Activated T-cell treated with anti-CD3 and anti-CD28 coated beads, Interleukin-2, amount 50 U/mL, for 48 hours (primary cell): ENCODE measurements at places on chromosomes 11 and 22.

DNA sequence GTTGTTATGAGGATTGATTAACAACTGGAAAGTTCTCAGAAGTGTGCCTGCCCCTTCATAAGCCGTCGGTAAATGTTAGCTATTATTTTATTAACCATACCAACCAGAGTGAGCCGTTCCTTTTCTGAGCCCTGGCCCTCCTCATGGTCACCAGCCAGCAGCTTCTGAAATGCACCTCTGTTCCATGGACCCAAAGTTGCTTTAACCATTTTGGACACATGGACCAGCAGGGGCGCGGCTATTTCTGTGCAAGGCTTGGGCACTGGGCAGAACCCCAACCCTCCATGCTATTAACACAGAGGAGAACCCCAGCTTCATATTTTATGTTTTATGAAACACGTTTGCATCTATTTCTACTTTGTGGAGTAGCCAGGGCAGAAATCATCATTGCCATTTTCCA is 18.6 kb upstream of the SCGB1A1 start:
- no peak for DNase-seq

DNA sequence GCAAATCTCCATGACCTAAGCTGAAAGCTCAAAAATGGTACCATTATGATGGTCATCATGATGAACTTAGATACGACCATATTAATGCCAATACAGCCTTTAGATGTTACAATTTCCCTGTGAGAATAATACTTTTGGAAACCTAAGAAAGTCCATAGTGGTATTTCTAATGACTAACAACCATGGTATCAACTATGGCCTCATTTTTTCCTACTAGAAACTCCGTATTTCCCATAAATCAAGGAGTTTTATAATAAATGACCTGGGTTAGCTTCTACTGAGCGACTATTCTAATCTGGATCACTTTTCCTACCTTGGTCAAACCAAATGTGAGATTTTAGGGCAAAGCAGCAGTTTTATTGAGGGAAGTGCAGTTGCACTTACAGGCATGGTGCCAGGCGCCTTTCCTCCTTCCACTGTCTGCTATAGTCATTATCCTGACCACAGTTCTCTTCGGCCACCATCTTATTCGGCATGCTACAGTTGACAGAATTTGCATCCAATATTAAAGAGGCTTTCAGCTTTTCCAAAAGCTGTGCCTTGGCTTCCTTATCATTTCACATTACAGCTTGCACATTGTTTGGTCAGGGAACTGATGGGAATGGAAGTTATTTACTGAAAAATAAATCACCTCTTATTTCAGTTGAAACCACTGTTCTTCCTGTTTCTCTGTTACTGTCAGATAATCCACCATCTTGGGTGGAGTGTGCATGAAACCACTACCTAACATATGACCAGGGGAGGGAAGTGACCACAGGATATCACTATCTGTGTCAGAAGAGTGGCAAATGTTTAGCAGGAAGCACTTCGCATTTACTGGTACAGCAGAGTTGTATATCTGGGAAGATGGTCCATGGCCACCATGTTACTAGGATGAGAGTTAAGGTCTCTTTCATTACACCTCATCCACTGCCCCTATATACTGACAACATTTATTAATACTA is 74.5 kb upstream of the PICALM start:
- DNase-seq = no peak

DNA sequence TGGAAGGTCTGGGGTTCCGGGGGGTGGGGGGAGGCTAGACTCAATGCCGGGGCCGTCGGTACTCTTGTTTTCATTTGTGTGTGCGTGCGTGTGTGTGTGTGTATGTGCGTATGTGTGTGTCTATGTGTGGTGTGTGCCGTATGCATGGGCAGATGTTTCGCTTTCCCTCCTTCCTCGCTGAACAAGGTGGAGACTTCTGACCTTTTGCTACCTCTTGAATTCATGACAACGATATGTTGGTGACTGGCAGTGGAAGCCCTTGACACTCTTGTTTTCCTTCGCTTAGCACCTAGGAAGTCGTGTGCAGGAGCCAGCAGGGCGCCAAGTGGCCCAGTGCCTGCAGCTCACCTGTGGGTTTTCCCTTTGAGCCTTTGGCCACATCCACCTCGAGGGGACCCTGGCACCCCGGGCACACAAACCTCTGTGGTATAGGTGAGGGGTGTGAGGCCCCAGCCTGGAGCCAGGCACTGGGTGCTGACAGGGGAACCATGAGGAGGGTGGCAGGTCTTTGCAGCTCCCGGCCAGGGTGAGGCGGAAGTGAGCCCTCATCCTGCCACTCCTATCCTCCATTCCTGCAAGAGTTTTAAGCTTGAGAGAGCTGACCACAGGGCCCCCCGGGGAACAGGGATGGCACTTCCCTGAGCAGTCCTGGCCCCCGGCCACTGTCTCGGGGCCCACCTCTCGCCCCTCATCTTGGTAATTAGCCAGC is 19.3 kb upstream of the TMEM191C start:
- peak; percentile 28 for DNase-seq

GRCh38 chr22:23397008-23397612 is 183.0 kb downstream of the IGLL1 start:
- DNase-seq = no peak

- DNase-seq = no peak
These were observed 14.2 kb upstream of the APOL6 start for GRCh38 chr22:35634015-35634414.

DNA sequence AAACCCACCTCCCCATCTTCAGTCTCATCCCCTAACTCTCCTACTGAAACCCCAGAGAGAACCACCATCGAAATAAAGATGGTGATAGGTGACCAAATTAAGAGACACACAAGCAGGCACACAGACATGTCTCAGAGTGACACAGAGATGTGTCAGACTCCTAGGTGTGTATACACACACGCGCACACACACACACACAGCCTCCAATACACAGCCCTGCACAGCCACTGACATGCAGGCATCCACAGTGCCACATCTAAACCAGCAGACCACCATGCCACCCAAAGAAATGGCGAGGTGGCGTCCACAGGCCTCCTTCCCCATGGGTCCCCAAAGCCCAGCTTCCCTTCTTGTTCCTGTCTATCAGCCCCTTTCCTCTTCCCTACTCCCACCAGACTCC is 27.4 kb downstream of the NRXN2 start:
- DNase-seq = no peak

DNA sequence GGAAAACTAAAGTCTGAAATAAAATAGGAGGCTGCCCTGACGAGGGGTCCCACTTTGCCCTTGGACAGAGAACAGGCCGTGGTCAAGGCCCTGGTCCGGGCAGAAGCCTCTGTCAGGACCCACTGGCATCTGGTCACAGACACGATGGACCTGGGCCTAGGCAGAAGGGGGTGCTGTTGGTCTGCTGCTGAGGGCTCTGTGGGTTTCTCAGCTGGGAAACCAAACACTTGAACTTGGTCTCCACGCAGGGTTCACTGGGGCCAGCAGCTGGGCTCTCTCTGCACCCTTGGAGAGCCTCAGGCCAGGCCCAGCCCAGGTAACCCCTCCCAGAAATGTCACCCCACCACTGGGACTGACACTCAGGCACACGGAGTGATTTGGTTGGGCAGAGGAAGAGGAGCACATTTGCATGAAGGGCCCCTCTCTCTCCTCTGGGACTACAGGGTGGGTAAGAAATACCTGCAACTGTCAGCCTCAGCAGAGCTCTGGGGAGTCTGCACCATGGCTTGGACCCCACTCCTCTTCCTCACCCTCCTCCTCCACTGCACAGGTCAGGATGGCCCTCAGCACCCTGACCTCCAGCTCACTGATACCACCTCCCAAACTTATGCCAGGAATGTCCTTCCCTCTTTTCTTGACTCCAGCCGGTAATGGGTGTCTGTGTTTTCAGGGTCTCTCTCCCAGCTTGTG is 48.1 kb upstream of the TOP3B start:
- DNase-seq = no peak

- no peak for DNase-seq
These were observed 58.3 kb upstream of the SORL1 start for GRCh38 chr11:121393855-121394254.

- DNase-seq = no peak
These were observed 50.3 kb downstream of the CDKN1C start for GRCh38 chr11:2835296-2835695.

GRCh38 chr11:2577991-2578928 is 121.5 kb downstream of the KCNQ1OT1 start:
- DNase-seq = no peak

GRCh38 chr22:27251563-27251962 is 550.0 kb downstream of the MN1 start:
- no peak for DNase-seq

DNA sequence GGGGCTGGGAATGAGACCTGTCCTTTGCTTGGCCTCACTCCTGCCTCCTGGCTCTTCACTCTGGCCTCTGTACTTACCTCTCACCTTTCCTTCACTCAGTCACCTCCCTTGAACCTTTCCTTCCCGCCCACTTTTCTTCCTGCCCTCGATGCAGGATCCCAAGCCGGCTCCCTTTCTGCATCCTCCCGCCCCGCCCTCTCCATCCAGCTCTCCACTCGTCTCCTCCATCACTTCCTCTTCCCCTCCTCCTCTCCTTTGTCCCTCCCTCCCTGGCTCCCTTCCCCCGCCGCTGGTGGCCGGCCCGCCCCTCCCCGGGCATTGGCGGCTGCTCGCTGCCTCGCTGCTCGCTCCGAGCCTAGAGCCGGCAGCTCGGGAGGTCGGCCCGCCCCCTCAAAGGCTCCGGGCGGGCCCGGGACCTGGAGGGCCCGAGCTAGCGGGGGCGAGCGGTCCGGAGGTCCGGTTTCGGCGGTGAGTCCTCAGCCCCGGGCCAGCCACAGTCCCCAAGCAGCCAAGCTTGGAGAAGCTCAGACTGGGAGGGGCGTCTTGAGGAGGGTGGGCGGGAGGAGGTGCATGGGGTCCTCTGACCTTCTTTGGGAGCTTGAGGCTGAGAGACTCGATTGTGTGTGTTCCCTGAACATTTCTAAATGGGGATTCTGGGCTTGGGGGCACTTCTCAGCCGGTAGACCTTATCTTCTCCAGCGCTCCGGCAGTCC is 13.8 kb downstream of the PHLDB1 start:
- DNase-seq = peak; percentile 54

DNA sequence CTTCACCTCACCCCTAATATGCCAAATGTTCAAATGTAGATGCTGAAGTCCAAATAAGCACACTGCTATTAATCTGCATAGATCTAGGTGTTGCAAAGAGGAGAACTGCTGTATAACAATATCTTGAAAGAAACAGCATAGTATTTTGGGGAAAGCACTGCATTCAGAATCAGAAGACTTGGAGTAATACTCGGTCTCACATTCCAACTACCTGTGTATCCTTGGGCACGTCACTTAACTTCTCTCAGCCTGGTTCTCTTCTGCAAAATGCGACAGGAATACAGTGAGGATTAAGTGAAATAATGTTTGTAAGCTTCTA is 332 bp upstream of the HMGXB4 start:
- DNase-seq = no peak

- DNase-seq = no peak
These were observed 608.9 kb downstream of the NTM start for GRCh38 chr11:131979364-131979763.

- DNase-seq = no peak
These were observed 78.9 kb downstream of the GRIK4 start for GRCh38 chr11:120590472-120590871.

- DNase-seq = no peak
These were observed 468.0 kb downstream of the OPCML start for GRCh38 chr11:133064152-133064877.

DNA sequence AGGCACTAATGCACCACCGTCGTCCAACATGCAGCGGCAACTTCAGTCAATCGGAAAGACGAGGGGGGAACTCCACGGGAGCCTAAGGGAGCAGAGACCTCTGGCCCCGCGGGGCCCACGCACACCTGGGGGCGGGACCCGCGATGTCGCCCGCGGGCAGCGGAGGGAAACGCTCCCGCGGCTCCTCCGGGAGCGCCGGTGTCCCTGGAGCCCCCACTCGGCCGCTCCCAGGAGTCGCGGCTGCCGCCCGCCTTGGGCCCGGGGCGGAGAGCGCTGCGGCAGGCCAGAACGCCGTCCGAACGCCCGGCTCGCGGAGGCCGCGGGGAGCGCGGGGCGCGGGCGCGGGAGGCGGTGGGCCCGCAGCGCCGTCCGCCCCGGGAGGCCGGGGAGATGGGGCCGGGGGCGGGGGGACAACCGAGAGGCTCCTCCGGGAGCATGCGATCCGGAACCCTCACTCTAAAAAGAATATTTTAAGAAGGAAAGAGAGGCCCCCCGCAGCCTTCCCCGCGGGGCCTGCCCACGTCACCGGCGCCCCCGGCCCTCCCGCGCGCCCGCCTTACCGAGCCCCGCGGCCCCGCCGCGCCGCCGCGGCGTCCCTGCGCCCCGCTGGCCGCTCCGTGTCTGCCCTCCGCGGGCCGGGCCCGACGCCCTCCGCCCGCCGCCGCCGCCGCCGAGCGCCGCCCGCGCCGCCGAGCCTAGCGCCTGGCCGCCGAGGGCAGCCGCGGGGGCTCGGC is 86.6 kb upstream of the ARHGAP32 start:
- DNase-seq = peak; percentile 34

- DNase-seq = no peak
These were observed 15.1 kb downstream of the SYNGR1 start for GRCh38 chr22:39364714-39365491.

GRCh38 chr11:112889446-112889845 is 71.8 kb upstream of the NCAM1 start:
- no peak for DNase-seq

- DNase-seq = no peak
These were observed 3.6 kb downstream of the SMIM38 start for GRCh38 chr11:69159150-69159852.

DNA sequence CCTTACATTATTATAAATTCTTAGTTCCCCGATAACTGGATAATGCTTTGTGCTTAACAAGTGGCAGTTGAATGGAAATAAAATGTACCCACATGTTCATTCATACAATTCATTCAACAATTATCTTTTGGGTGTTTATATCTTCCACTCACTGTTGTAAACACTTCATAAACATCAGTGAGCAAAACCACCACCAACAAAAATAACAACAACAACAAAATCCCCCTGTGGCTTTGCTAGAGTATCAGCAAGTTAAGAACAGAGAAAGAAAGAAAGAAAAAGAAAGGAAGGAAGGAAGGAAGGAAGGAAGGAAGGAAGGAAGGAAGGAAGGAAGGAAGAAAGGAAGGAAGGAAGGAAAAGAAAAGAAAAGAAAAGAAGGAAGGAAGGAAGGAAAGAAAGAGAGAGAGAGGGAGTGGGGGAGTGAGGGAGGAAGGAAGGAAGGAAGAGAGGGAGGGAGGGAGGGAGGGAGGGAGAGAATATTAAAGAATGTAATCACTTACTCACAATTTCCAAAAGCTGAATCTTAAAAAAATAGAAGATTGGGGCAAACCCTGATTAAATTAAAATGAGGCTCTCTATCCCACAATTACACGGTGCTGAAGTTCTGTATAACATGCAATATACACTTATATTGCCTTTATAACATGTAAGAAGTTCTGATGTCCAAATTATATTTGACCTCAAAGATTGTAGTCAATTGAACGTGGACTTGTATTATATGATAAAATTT is 2238.8 kb downstream of the LRRC4C start:
- no peak for DNase-seq

GRCh38 chr22:43890901-43891331 is 897 bp downstream of the PNPLA5 start:
- no peak for DNase-seq

- DNase-seq = no peak
These were observed 373.4 kb downstream of the JRKL start for GRCh38 chr11:96763244-96763643.
